ENCODE measurements at places on chromosomes 11 and 22.

DNA sequence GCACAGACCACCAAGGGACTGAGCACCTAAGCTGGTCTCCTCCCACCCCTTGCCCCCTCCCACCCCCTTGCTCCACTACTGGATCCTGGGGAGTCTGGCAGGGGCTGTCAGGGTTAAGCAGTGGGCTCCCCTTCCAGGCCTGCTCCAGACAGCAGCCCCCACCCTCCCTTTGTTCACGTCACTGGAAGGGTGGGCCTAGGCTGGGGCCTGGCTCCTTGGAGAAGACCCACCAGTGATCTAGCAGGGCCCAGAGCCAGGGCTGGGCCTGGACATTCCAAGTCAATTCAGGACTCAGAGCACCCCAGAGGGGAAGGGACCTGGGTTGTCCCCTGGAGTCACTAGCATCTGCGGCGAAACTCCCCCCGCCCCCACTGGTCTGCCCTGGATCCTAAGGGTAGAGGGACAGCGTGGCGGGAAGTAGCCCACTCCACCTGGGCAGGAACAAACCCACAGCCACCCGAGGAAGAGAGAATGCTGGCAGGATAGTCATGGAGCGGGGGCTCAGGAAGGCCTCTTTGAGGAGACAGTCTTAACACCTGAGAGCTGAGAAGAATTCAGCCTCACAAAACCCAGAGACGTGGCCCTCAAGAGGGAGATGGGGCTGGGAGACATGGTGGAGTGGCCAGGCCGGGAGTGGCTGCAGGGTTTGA is 45.8 kb downstream of the IGLL1 start:
- no peak for DNase-seq

- DNase-seq, result peak; percentile 12
Measured at GRCh38 chr11:5204787-5205186, 4.3 kb upstream of the OR51V1 start.

GRCh38 chr11:124597626-124598025 is 13.6 kb upstream of the PANX3 start:
- no peak for DNase-seq

- DNase-seq, result no peak
Measured at GRCh38 chr11:87083029-87083428, 45.3 kb downstream of the TMEM135 start.

DNA sequence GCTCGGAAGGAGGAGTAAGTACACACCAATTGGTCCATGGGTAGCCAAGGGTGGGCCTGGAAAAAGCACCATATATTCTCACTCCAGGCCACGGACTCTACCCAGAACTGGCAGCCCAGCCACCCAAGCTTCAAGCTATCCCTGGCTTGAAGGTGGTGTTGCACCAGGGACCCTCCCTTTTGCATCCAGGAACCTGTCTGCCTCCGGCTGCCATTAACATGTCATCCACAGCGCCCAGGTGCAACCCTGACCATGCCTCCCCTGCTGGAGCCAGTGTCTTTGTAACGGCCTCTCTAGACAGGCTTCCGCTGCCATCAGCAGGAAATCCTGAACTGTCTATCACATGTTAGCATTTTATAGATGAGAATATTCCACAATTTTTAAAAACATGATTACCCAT is 2158.5 kb upstream of the RAG2 start:
- no peak for DNase-seq

GRCh38 chr11:20021771-20022362 is 138.4 kb downstream of the DBX1 start:
- no peak for DNase-seq

DNA sequence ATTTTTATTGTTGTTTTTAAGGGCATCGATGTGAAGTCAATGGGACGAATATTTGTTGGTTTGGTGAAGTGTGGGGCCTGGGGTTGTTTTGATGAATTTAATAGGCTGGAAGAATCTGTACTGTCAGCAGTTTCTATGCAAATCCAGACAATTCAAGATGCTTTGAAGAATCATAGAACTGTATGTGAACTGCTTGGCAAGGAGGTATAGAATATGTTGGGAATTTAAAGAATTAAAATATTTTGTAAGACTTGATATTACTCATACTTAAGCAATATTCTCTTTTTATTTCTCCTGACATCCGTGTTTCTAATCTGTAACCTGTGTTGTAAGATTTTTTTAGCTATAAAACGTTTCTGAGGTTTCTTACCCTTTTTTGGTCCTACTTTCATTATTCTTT is 61.6 kb downstream of the DYNC2H1 start:
- DNase-seq, result no peak

DNA sequence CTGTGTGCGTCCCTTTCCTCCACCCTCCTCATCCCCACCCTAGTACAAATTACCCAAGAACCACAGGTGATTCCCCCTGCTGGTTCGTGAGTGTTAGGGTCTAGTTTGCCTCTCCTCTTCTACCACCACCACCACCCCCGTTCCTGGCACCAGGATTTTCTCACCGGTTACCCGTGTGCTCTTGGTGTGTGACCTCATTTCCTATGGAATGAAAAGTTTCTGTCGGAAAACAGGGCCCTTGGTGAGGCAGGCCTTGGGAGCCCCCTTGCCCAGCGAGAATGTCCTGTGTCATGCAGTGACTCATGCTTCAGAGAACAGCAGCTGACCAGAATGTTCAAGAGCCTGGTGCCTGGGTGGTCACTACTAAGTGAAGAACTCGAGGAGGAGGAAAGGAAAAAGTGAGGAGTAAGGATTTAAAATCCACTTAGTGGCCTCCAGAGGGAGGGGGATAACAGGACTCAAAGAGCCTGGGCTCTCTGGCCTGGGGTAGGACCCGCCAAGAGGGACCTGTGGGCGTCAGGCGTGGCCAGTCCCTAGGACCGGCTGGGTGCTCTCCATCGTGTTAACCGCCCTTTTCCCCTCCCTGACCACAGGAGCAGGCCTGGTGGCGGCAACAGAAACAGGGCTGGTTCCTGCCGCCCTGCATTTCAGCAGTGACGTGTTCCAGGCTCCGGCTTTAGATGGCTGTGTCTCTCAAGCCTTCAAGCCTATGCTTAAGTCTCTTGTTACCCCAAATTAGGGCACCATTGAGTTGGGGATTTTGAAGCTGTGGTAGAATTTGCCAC is 30.2 kb downstream of the C22orf31 start:
- DNase-seq, result no peak

DNA sequence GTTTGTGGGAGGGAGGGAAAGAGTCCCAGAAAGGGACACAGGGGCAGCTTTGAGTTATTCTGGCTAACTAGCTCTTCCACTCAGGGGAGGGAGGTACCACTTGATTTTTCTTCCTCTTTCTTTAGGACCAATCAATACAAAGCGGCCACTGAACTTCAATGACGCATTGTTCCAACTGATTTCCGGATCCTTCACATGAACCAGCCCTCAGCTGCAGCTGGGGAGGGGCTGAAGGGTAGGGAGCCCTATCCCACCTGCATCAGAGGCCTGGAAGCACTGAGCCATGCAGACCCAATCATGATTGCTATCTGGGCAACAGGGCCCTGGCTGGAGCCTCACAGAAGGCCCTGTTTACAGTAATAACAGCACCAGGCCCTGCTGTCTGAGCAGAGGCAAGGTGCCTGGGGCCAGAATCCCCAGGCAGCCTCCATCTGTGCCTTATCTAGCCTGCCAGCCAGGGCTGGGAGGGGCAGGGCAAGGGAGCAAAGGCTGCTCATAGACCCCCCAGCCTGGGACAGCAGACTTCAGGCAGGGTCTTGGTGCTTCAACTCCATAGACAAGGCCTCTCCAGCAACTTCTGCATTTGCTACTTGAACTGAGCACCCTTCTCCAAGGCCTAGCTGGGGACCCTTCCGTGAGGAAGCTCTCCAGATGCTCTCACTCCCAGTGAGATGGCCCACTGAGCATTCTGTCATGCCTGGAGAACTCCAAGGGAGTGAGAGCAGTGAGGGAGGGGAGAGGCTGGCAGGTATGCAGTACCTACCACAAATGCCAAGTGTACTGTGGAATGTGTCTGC is 22.5 kb downstream of the CLPB start:
- DNase-seq, result no peak

DNA sequence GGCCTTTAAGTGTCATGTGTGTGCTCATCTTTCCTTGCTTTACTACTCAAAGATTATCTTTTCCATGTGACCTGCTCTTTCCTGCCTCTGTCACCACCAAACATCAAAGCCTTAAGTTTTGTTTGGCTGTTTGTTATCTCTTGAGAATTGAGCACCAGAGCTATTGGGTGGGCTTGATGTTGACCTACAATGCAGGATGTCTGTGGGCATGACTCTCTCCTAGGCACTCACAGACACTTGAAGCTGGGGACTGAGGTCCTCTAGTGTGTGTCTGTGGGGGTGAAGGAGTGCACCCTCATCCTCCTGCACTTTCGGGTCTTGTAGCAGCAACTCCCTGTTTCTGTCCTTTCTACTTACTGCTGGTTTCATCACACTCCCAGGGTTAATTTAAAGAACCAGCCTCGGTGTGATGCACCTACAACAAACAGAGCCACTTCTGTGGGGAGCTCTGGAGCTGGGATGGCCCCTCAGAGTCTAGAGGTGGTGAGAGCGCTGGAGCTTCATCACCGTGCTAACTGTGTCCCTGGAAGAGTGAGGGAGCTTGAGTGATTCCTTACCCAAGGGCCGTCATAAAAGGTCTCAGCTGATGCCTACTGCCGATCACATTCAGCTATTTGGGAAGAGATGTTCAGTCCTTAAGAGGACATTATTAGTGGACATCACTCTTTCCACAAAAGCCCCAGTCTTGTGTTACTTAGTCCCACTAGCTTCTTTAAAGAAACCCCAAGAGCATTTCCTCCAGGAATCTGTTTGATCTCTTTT is 56.3 kb downstream of the LRRC74B start:
- no peak for DNase-seq

- no peak for DNase-seq
Measured at GRCh38 chr11:126112547-126112946, 49.9 kb upstream of the CDON start.

Measured in right renal cortex interstitium (tissue), 3 donors.